ENCODE measurements at places on chromosomes 3 and 15.

DNA sequence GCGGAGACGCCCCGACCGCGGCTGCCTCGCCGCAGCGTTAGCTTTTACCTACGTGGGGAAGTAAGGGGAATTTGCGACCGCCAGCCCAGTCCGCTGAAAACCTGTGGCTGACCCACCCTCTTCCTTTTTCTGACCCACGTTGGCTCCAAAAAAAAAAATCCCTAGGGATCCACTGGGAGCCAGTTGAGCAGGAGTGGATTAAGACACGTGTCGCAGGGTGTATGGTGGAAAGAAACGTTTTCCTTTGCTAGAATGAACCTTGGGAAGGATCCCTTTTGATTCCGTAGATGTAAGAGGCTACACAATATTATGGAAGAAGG is 575 bp upstream of the PCYT1A start:
- DNase-seq, result no peak

DNA sequence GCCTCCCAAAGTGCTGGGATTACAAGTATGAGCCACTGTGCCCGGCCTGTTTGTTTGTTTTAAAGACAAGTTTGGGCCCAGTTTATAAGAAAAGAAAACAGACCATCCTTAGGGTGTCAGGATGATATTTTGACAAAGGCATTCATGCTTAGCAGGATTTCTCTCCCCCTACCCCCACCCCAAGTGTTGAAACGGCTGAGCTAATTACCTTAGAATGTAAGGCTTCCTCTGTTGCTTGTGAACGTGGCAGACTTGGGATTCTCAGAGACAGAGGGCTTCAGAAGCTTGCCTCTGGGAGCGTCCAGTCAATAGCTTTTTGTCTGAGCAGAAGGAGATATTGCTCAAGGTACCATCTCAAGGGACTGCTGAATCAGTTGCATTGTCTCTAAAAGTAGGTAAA is 24.0 kb downstream of the FLNB start:
- DNase-seq, result no peak

- peak; percentile 28 for DNase-seq
These were observed 11.0 kb upstream of the RAB7A start for GRCh38 chr3:128714887-128715491.

DNA sequence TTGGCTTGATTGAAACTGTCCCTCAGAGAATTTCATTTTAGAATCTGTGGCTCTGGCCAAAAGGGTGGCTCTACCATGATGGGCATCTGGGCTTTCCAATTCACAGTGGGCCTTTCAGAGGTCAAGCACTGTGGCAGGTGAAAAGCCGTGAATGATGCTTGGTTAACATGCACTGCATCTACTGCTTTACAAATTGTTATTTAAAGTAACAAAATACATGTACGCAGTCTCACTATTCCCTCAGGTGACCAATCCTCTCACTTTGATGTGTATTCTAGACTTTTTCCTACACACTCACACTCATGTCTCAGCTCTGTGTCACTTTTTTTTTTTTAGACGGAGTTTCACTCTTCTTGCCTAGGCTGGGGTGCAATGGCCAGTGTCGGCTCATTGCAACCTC is 70.5 kb downstream of the MGLL start:
- DNase-seq, result no peak

GRCh38 chr3:15107075-15107947 is 8.4 kb upstream of the RBSN start:
- DNase-seq, result no peak

- DNase-seq, result no peak
These were observed 57.6 kb upstream of the SLCO2A1 start for GRCh38 chr3:134087060-134087974.

GRCh38 chr15:92808598-92809063 is 91.5 kb upstream of the CHD2 start:
- DNase-seq, result no peak

DNA sequence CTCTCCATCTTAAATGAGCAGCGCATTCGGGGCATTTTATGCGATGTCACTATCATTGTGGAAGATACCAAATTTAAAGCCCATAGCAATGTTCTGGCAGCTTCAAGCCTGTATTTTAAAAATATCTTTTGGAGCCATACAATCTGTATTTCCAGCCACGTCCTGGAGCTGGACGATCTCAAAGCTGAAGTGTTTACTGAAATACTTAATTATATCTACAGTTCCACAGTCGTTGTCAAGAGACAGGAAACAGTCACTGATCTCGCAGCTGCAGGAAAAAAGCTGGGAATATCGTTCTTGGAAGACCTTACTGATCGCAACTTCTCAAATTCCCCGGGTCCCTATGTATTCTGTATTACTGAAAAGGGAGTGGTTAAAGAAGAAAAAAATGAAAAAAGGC is 44.4 kb upstream of the RASA2 start:
- DNase-seq, result no peak

- DNase-seq, result no peak
These were observed 167.5 kb downstream of the PGPEP1L start for GRCh38 chr15:98840053-98840452.

- DNase-seq, result no peak
These were observed 563.1 kb downstream of the GRM7 start for GRCh38 chr3:7423995-7424394.

- no peak for DNase-seq
These were observed 37.4 kb downstream of the THBS1 start for GRCh38 chr15:39618063-39618823.

DNA sequence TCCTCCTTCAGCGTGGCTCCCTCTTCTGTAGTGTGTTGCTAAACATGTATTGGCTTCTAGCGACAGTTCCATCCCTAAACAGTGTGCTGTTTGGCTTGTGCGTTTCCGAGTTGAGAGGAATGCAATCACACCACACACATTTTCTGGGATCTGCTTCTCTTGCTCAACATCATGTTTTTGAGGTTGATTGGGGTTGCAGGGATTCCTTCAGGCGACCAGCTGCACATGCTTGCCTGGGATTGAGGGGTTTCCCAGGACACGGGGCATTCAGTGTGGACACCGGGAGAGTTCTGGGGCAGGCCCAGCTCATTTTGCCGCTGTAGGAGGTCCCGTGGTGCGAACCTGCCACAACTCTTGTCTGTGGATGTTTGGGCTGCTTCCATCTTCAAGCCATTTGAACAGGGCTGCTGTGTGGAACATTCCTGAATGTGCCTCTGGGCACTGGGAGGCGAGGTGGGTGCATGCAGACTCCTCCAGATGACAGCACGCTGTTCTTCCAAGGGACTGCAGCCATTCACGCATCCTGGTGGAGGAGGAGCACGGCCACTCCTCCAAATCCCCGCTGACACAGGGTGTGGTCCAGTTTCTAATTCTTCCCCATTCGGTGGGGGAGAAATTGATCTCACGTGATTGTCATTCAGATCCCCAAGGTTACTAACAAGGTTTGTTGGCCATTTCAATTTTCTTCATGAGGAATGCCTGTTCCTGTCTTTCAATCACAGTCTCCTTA is 82.8 kb downstream of the PLXNA1 start:
- no peak for DNase-seq

GRCh38 chr15:68427963-68428362 is 4.0 kb downstream of the ITGA11 start:
- DNase-seq, result no peak

- no peak for DNase-seq
These were observed 62.1 kb upstream of the IQSEC1 start for GRCh38 chr3:13135251-13135810.

DNA sequence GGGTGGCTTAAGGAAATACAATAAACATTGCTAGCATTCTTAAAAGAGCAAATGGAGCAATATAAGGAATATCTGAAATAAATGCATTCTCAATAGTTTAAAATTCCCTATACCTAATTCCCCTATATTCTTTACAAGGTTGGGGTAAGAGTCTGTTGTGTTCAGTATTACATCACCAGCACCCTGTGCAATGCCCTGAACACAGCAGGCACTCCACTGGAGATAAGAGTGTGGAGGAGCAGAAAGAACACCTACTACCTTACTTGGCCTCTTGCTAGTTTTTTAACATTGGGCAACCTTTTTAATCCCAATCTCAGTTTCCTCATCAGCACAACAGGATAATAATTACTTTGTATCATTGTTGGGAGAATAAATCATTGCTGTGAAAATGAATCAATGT is 140.2 kb upstream of the PLXND1 start:
- DNase-seq, result no peak

DNA sequence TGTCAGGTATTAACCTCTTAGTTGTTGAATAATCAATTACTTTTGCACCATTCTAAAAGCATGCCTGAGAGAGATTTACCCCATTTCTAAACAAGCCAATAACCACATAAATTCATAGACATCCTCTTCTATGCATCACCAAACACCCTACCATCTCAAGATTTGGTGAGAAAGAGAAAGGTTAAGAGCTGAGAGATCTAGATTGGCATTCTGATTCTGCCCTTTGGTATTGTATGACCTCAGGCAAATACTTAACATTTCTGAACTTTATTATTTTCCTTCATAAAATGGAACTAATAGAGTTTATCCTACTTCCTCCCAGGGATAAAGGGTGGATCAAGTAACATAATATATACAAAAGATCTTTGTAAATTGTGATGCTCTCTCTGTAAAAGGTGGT is 146.5 kb upstream of the MME start:
- no peak for DNase-seq

GRCh38 chr3:20772869-20773268 is 586.9 kb upstream of the SGO1 start:
- DNase-seq, result no peak

GRCh38 chr3:126866175-126866759 is 116.6 kb upstream of the PLXNA1 start:
- no peak for DNase-seq

- DNase-seq, result no peak
These were observed 136.6 kb upstream of the RARB start for GRCh38 chr3:25291481-25291905.

DNA sequence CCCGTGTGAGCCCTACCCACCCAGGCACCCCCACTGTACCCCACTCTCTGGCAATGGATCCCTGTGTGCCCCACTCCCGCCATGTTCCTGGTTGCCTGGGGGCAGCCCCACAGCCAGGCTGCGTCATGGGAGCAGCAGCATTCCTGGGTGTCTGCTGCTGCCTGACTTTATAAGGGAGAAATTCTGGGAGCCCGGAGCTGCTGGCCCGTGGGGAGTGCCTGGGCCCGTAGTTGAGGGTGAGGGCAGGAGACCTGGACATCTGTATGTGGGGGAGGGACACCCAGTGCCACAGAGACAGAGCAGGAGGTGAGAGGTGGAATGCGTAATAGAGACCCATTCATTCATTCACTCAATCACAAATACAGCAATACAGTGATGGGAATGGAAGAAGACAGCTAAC is 15.1 kb downstream of the CSPG4 start:
- DNase-seq, result no peak

DNA sequence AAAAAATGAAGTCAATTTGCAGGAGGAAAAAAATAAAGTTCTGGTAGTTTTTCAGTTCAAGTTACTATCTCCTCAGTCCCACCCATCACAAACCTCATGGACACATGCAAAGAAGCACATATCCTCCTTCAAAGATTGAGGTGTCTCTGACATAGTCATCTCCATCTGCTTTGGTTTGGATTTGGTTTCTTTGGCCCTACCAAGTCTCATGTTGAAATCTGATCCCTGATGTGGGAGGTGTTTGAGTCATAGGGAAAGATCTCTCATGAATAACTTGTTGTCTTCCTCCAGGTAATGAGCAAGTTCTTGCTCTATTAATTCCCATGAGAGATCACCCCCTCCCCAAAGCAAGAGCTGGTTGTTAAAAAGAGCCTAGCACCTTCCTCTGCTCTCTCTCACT is 446.8 kb downstream of the IGSF11 start:
- no peak for DNase-seq

DNA sequence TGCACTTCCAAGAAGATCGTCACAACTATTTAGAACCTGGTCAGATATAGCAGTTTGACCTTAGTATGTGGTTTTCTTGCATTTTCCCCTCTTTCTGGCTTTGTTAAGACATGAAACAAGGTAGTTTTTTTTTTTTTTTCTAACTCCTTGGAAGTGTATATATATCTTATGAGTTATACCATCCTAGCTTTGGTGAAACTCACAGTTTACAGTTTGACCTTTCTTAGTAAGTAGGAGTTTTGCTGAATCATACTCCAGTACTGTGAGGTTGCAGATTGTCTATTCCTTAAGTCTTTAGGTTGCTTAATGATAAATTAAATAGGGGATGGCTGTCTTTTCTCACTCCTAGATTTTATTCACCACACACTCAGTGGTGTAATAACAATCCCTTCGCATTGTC is 325.0 kb downstream of the RBMS3 start:
- DNase-seq, result no peak

DNA sequence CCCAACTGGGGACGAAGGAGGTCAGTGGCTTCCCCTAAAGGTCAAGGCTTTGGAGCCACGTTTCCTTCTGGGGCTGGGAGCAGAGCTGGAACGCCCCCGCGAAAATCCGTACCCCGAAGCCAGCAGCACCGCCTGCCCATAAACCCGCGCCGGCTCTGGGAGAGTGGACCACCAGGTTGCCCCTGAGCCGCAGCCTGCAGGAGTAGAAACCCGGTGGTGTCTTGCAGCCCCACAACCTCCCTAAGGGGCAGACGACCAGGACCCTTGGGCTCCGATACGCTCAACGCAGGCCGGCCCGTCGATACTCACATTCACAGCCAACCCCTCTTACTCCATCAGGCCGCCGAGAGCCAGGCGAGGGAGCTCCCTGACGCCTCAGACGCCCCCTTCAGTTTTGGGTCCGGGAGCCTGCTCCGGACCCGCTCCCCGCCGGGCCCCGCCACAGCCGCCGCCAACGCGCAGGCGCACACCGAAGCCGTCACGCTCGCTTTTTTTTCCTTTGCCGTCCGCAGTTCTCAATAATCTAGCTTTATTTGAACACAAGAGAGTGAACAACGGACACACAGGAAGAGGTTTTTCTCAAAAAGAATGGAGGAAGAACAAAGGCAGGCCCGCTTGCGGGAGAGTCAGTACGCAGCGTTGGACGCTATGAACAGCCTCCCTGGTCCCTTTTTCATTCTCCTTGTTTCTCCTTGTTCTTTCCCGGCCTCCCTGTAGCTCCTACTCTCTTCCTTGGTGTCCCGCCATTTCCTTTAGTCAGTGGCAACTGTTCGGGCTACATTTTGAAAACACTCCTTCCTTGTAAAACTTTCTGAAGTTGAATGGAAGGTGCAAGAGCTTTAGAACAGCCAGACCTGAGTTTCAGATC is at the start of gene ZNF106:
Gene ZNF106 (minus strand): TSS at position 471 of the 868 bp plus-strand sequence. CDS start 18,852 bp downstream, outside the sequence.
- peak; percentile 93 for DNase-seq

DNA sequence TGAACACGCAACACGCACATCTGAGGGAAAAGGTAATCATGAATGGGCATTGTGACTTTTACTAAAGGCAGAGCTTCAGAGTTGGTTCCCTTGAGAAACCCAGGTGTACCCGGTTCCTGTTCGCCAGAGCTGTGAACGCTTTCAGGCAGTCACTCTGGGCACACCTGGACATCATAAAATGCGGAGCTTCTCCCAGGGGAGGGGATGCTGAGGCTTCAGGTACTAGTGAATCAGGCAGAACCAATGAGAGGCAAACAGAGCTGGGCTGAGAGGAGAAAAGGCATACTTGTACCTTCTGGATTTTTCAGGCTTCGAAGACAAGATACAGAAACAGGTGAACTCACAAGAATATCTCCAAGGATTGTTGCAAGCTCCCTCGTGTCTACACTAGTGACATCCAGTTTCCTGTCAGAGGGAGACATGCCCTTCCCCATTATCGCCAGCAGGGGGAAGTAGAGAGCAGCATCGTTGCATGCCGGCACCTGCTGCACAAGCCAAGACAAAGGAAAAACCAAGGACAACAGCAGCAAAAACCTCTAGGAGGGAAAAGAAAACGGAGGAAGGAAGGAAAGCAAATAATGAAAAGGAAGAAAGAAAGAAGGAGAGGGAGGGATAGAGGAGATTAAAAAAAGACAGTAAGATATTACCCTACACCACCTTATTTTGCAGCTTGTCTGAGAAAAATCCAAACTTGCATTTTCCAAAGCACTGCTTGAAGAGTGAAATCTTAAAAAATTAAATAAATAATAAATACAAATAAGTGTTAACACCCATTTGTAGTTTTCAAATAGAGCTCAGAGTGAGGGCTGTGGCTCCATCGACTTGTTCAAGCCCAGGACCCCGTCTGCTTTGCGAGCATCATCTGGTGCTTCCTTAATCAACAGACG is 2.0 kb downstream of the AHSG start:
- peak; percentile 83 for DNase-seq

Data from CD4-positive, alpha-beta T cell treated with Interleukin-2 at 100 ng/mL for 4 hours (primary cell).